ENCODE measurements at places on chromosomes 11 and 22. TPM values are rescaled to one million over a fixed set of nuclear protein-coding genes. Genes with fewer than 3 reads are reported as not detected.

- DNase-seq = peak; percentile 19
Observed at GRCh38 chr11:6248248-6248647, 9.4 kb downstream of the CNGA4 start.

DNA sequence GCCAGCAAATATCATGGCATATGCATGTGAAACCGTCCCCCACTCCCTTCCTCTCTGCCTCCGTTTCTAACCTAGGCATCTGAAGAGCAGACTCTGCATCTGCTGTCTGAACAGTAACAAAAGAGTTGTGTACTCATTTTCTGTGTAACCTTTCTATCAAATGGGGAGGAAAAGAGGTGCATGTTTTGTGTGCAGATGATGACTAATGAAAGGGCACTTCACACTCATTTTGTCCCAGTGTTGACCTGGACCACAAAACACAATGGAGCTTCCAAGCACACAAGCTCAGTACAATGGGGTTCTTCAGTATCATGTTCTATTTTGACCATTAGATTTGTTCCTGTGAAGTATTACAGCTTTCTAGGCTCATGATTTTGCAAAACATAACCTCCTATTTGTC is 13.0 kb downstream of the JHY start:
- peak; percentile 51 for DNase-seq

GRCh38 chr11:108870373-108871020 is 205.6 kb downstream of the DDX10 start:
- peak; percentile 60 for DNase-seq

DNA sequence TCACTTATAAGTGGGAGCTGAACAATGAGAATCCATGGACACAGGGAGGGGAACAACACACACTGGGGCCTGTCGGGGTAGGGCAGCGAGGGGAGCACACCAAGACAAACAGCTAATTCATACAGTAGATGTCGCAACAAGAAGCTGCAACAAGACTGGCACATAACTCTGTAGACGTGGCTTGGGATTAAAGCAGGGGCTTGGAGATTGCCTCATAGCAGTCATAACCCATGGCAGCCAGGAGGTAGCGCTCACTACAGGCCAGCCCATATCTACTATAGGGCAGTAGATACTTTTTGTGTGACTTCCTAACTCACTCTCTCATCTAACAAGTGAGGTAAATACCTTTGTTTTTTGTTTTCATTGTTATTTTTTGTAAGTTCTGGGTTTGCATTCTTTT is 1.7 kb upstream of the OR9G4 start:
- DNase-seq = no peak

- peak; percentile 71 for DNase-seq
Observed at GRCh38 chr11:12860827-12861226, 148.3 kb upstream of the RASSF10 start.

GRCh38 chr22:39634530-39635405 is 64.2 kb downstream of the CACNA1I start:
- DNase-seq = peak; percentile 88

DNA sequence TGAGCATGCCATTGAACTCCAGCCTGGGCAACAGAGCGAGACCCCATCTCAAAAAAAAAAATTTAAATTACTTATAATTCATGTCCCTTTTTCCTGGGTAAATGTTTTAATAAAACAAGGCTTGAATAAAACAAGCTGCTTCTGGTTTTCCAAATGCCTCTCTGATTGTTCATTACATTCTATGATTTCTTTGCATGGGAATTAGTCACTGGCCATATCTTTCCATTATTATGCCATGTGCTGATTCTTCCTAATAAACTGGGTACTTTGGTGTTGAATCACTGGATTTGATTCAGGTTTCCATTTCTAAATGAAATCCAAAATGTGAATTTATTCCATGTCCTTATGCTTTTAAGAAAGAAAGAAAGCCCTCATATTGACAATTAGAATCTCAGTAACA is 42.6 kb downstream of the ZNF215 start:
- DNase-seq = peak; percentile 54

DNA sequence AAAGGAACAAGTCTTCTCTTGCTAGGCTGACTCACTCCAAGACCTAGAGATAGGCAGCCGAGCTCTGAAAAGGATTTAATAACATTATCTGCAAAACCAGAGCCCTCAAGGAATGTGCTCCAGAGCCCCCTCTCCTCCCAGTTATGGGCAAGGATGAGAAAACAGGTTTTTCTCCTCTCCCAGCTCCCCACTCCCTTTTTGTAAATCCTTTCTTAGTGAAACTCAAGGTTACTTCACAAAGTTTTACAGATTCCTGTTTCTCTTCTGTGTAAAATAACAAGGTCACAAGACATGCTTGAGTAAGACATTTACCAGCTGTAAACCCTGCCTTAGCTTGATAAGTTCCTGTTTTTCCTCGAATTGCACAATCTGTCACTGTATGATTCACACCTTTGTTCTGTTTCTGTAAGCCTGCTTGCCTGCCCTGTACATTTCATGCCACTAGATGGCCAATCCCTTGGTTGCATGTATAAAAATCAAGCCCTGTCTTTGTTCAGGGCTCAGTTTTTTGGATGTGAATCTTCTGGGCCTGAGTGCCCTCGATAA is 489.4 kb downstream of the KCNA4 start:
- peak; percentile 80 for DNase-seq

- no peak for DNase-seq
Observed at GRCh38 chr11:68825571-68825970, 16.1 kb downstream of the CPT1A start.

- DNase-seq = no peak
Observed at GRCh38 chr11:68498903-68499883, 38.6 kb downstream of the PPP6R3 start.

- no peak for DNase-seq
Observed at GRCh38 chr11:94727819-94728218, 40.3 kb upstream of the AMOTL1 start.

GRCh38 chr11:35624316-35624715 is 6.1 kb downstream of the FJX1 start:
- no peak for DNase-seq

DNA sequence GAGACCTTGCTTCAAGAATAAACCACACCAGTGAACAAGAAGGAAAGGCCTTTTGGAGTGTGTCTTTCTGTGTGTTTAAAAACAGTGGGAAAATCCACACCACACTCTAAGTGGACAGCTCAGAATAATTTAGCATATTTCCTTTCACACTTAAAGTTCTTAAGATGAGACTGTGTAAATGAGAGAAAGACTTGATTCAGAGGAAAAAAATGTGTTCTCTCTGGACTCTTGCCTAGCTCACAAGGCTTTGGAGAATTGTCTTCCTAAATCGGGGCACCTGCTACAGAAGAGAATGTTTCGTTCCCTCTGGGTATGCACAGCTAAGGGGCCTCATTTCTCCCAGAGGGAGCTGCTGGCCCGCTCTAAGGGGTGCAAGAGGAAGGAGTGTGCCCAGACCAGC is 28.4 kb upstream of the CRTAM start:
- no peak for DNase-seq

DNA sequence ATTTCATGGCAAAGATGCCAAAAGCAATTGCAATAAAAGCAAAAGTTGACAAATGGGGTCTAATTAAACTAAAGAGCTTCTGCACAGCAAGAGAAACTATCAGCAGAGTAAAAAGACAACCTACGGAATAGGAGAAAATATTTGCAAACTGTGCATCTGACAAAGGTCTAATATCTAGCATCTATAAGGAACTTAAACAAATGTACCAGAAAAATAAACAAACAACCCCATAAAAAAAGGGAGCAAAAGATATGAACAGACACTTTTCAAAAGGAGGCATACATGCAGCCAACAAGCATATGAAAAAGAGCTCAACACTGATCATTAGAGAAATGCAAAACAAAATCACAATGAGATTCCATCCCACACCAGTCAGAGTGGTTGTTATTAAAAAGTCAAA is 60.3 kb downstream of the AASDHPPT start:
- no peak for DNase-seq

GRCh38 chr22:44639891-44640617 is 62.0 kb upstream of the PRR5 start:
- DNase-seq = no peak

- DNase-seq = no peak
Observed at GRCh38 chr11:23957314-23957713, 539.5 kb upstream of the LUZP2 start.

DEPDC5 gene
- total RNA-seq = 10.4 TPM

MMP8 gene
- not detected for total RNA-seq

TMEM121B gene
- total RNA-seq = under 0.01 TPM

LZTR1 gene
- total RNA-seq = 51.9 TPM

SLC43A3 gene
- 61.6 TPM for total RNA-seq

FBXO3 gene
- total RNA-seq = 28.7 TPM

SCGB1C1 gene
- not detected for total RNA-seq

KRTAP5-2 gene
- total RNA-seq = not detected

RTN4RL2 gene
- 0.17 TPM for total RNA-seq

SF1 gene
- 62.7 TPM for total RNA-seq

C22orf23 gene
- total RNA-seq = 0.17 TPM
